ENCODE measurements at places on chromosomes 2 and 18.

- DNase-seq = peak; percentile 95
These were observed 2.0 kb downstream of the SNORC start for GRCh38 chr2:232871835-232872736.

GRCh38 chr2:72745679-72746368 is 80.0 kb downstream of the EXOC6B start:
- DNase-seq = peak; percentile 76

DNA sequence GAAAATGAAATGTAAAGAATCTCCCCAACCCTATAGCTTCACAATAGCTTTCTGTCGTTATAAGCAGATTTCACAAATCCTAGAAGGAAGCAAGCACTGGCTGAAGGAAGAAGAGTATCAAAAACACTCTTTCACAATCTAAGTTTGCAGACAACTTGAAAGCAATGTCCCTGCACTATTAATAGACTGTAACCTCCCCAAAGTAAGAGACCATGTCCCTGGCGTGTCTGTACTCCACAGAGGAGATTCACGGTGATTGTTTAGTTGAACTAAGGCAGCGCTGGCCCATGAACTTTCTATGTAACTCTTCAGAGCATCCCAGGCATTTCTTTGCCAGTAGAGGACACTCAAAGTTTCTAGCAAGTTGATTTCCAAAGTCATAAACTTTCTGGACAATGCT is 128.0 kb upstream of the HNRNPA3 start:
- DNase-seq = no peak

GRCh38 chr2:119435081-119435952 is 3.7 kb downstream of the TMEM37 start:
- no peak for DNase-seq

- no peak for DNase-seq
These were observed 3.8 kb upstream of the TMSB10 start for GRCh38 chr2:84901593-84902120.
